Astrocyte of the spinal cord (primary cell): ENCODE measurements at places on chromosomes 11 and 22.
A peak's percentile ranks its signal among the peaks of the same experiment; 100 is the strongest.

- no peak for DNase-seq
Observed at GRCh38 chr11:78981153-78981552, 406.5 kb upstream of the NARS2 start.

DNA sequence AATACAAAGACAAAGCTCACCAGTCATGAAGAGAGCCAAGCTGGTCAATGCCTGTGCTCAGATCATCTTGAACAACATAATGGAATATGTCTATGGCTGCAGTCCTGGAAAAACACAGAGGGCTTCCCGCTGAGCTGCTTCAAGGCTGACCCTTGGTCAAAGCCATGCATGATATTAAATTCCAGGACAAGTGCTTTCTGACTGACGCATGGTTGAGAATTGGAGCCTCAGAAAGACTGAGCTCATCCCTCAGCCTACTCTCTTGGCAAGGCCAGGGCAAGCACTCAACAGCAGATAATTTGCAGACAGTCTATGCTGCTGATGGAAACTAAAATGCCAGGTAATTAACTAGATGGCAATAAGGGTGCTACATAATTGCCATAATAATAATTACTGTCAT lies 89.2 kb downstream of the GALNT18 start:
- peak; percentile 55 for DNase-seq

DNA sequence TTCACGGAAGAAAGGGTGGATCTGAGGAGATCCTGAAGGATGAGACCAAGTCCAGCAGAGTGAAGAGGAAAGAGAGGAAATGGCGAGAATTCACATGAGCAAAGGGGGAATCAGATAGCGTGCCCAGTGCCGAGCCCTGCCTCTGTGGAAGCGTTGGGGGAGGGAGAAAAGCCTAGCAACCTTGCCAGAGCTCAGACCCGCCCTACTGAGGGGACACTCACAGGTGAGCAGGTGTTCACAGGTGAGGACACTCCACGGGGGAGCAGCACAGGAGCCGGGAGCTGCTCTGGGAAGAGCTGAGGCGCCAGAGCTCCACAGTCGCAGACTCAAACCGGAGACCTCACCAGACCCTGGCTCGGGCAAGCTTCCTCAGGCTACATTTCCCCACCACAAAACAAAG lies 56.2 kb downstream of the MICAL3 start:
- DNase-seq, result no peak

- DNase-seq, result peak; percentile 12
Observed at GRCh38 chr11:77506857-77507256, 33.0 kb upstream of the PAK1 start.

- no peak for DNase-seq
Observed at GRCh38 chr11:2375341-2375853, 1.7 kb upstream of the CD81 start.
